ENCODE measurements at places on chromosomes 7 and 10. TPM values are rescaled to one million over a fixed set of nuclear protein-coding genes. Genes with fewer than 3 reads are reported as not detected.

The SLC39A12 gene
- total RNA-seq = 0.08 TPM

The AKR1D1 gene
- not detected for total RNA-seq

The UPF2 gene
- 10.0 TPM for total RNA-seq

The HBP1 gene
- total RNA-seq = 44.6 TPM

The GATA3 gene
- total RNA-seq = 0.76 TPM
